ENCODE measurements at places on chromosomes 2 and 18. TPM values are rescaled to one million over a fixed set of nuclear protein-coding genes. Genes with fewer than 3 reads are reported as not detected.

GRCh38 chr2:36762764-36763490 is 66.4 kb downstream of the VIT start:
- no peak overlapping the region for H3K27ac ChIP-seq
- no peaks in the 10 kb centered on the region for H3K4me1 ChIP-seq
- H3K27me3 ChIP-seq: peaks cover 3% of the 10 kb centered on the region
- H3K36me3 ChIP-seq: no peaks in the 10 kb centered on the region
- DNase-seq: no peak

DNA sequence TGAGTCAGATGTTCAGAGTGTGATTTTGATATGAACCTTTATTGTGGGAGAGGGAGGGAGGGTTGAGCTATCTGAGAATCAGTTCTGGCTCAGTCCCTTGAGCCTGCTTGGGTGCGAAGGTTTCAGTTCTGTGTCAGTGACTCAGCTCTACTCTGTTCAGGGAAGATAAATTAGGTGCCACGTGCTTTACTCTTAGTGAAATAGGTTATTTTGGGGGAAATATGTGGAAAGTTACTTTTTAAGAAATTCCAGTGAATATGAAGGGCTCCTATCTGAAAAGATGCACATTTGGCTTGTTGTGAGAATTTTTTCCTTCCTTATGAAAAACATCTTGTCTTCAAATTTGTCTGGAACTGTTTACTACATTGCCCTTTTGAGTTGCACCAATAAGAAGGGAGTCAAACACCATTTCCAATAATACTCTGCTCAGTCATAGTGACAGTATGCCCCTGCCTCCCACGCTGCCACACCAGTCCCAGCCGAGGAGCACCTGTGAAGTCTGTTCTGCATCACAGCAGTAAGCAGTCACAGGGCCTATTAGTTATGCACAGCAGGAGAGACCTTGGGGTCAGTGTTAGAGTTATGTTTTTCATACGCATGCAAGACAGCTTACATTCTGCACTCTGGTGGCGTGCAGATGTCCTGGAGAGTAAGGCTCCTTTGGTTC is 32.8 kb upstream of the DNAH7 start:
- H3K4me3 ChIP-seq: no peak overlapping the region
- H3K36me3 ChIP-seq: no peaks in the 10 kb centered on the region
- DNase-seq: no peak
- no peak overlapping the region for H3K27ac ChIP-seq
- peaks cover 16% of the 10 kb centered on the region for H3K4me1 ChIP-seq
- H3K27me3 ChIP-seq: no peaks in the 10 kb centered on the region

- DNase-seq: no peak
Measured at GRCh38 chr2:219335373-219335786, 2.8 kb upstream of the RESP18 start.

The AQP12A gene
- not detected for total RNA-seq

GRCh38 chr2:231928481-231928880 is 2.3 kb upstream of the NPPC start:
- peak; percentile 3 for DNase-seq
- H3K27ac ChIP-seq: no peak overlapping the region
- no peak overlapping the region for H3K4me3 ChIP-seq
- no peaks in the 10 kb centered on the region for H3K36me3 ChIP-seq

The GCKR gene
- not detected for total RNA-seq

GRCh38 chr18:30712383-30712782 is 330.2 kb downstream of the DSC3 start:
- H3K4me3 ChIP-seq: no peak overlapping the region
- H3K4me1 ChIP-seq: no peaks in the 10 kb centered on the region
- no peaks in the 10 kb centered on the region for H3K36me3 ChIP-seq

The CCDC138 gene
- 12.1 TPM for total RNA-seq

The TPO gene
- not detected for total RNA-seq

The RALBP1 gene
- total RNA-seq: 48.4 TPM

- H3K36me3 ChIP-seq: peaks cover 40% of the 10 kb centered on the region
- H3K4me1 ChIP-seq: peaks cover 6% of the 10 kb centered on the region
- no peak for DNase-seq
- H3K27ac ChIP-seq: no peak overlapping the region
- H3K27me3 ChIP-seq: no peaks in the 10 kb centered on the region
Measured at GRCh38 chr2:74882299-74882687, 48.4 kb downstream of the HK2 start.

The LYPD6B gene
- not detected for total RNA-seq

The AKAIN1 gene
- total RNA-seq: not detected

DNA sequence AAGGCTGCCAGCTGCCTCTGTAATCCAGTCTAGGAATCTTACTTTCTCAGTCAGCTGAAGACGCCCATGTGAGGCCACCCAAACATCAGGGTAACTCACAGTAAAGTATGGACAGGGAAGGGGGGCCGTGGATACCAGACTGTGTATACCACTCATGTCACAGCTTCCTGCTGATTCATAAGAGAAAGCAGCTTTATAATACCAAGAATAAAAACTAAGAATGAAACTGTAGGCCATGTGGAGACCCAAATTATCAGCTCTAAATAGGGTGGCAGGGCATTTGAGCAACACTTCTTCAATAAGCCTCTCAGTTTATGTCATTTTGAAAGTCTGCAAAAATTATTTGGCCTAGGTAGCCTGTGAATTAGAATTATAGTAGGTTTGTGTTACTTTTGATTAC is 115.0 kb upstream of the CDCA7 start:
- peaks cover 1% of the 10 kb centered on the region for H3K36me3 ChIP-seq
- H3K27me3 ChIP-seq: no peaks in the 10 kb centered on the region
- H3K4me3 ChIP-seq: no peak overlapping the region
- H3K27ac ChIP-seq: no peak overlapping the region

The EFR3B gene
- total RNA-seq: 0.06 TPM

The OXER1 gene
- total RNA-seq: not detected

The IL36B gene
- not detected for total RNA-seq

The POTEC gene
- not detected for total RNA-seq

- peaks cover 2% of the 10 kb centered on the region for H3K27me3 ChIP-seq
- H3K36me3 ChIP-seq: peaks cover 5% of the 10 kb centered on the region
- no peak for DNase-seq
- no peak overlapping the region for H3K4me3 ChIP-seq
- no peak overlapping the region for H3K27ac ChIP-seq
Measured at GRCh38 chr2:147521936-147522335, 322.9 kb upstream of the ACVR2A start.

DNA sequence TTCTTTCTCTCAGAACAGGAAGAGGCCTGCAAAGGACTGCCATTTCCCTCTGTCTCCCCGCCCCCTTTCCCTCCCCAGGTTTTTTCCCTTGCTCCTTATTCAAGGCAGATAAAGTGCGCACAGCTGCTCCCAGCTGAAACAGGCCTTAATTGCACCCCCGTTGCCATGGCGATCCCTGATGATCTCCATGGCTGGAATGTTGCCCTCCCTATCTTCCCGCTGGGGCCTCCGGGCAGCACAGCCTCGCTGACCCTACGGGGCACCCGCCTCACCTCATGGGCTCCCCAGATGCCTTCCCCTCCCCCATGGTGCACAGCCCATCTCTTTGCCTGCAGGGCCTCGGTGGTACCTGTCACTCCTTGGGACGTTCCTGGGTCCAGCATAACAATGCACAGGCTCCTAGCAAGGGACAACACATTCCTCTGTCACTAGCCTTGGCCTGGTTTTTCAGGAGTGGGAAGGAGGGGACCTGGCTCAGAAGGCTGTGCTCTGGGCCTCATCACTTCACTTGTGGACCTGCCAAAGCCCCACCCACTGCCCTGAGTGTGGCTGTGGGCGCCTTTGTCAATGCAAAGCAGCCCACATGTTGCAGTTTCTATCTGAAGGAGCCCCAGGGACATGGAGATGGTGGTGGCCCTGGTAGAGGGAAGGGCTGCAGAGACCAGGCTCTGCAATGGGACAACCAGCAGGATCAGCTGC is 115.0 kb downstream of the CELF4 start:
- no peaks in the 10 kb centered on the region for H3K27me3 ChIP-seq
- no peaks in the 10 kb centered on the region for H3K36me3 ChIP-seq
- DNase-seq: no peak
- H3K4me3 ChIP-seq: no peak overlapping the region

GRCh38 chr2:173664513-173664910 is 300.7 kb downstream of the SP3 start:
- no peak overlapping the region for H3K27ac ChIP-seq
- no peak overlapping the region for H3K4me3 ChIP-seq
- no peaks in the 10 kb centered on the region for H3K36me3 ChIP-seq
- H3K4me1 ChIP-seq: no peaks in the 10 kb centered on the region
- H3K27me3 ChIP-seq: peaks cover 28% of the 10 kb centered on the region

GRCh38 chr2:159075727-159076126 is 107.3 kb downstream of the TANC1 start:
- no peaks in the 10 kb centered on the region for H3K27me3 ChIP-seq
- DNase-seq: no peak
- H3K36me3 ChIP-seq: no peaks in the 10 kb centered on the region
- H3K4me3 ChIP-seq: no peak overlapping the region
- no peaks in the 10 kb centered on the region for H3K4me1 ChIP-seq

The ITGB6 gene
- total RNA-seq: not detected

GRCh38 chr18:35573531-35573930 is 8.0 kb upstream of the GALNT1 start:
- peaks cover 3% of the 10 kb centered on the region for H3K27me3 ChIP-seq
- peaks cover 24% of the 10 kb centered on the region for H3K4me1 ChIP-seq
- H3K27ac ChIP-seq: peak overlapping the region; percentile 9
- peaks cover 9% of the 10 kb centered on the region for H3K36me3 ChIP-seq

The CD8B2 gene
- total RNA-seq: not detected

- peaks cover 5% of the 10 kb centered on the region for H3K4me1 ChIP-seq
- H3K36me3 ChIP-seq: no peaks in the 10 kb centered on the region
- no peak for DNase-seq
Measured at GRCh38 chr2:181570833-181571661, 85.9 kb downstream of the CERKL start.

DNA sequence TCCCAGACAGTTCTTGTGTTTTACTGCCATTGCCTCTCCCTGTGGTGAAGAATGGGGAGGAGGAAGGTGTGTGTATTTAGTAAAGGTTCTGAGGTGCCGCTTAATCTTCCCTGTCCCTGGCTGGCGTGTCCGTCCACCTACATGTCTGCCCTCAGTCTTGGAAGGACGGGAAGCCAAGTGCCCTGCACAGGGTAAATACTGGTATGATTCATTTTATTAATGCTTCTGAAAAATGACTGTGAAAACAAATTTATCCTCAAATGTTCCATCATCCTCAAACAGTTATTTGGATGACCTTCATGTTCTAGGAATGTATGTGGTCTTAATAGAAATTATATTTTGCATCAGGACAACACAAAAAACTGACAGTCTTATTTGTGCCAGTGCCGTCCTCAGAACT is 6.6 kb downstream of the EPAS1 start:
- H3K27me3 ChIP-seq: peaks cover 77% of the 10 kb centered on the region
- no peak overlapping the region for H3K27ac ChIP-seq
- no peak overlapping the region for H3K4me3 ChIP-seq
- H3K4me1 ChIP-seq: peaks cover 38% of the 10 kb centered on the region
- DNase-seq: no peak
- H3K36me3 ChIP-seq: peaks cover 10% of the 10 kb centered on the region

- H3K36me3 ChIP-seq: peaks cover 3% of the 10 kb centered on the region
- peaks cover 33% of the 10 kb centered on the region for H3K4me1 ChIP-seq
- DNase-seq: peak; percentile 15
- no peak overlapping the region for H3K27ac ChIP-seq
Measured at GRCh38 chr2:206798000-206798399, 32.6 kb downstream of the FASTKD2 start.

- no peak overlapping the region for H3K4me3 ChIP-seq
- no peaks in the 10 kb centered on the region for H3K4me1 ChIP-seq
- no peaks in the 10 kb centered on the region for H3K27me3 ChIP-seq
- H3K27ac ChIP-seq: no peak overlapping the region
- no peaks in the 10 kb centered on the region for H3K36me3 ChIP-seq
Measured at GRCh38 chr2:17327649-17328048, 190.6 kb downstream of the RAD51AP2 start.
